ENCODE measurements at places on chromosomes 16 and 17.
A peak's percentile ranks its signal among the peaks of the same experiment; 100 is the strongest.

- peak; percentile 80 for DNase-seq
These were observed 544 bp downstream of the CYB561 start for GRCh38 chr17:63445571-63445953.

DNA sequence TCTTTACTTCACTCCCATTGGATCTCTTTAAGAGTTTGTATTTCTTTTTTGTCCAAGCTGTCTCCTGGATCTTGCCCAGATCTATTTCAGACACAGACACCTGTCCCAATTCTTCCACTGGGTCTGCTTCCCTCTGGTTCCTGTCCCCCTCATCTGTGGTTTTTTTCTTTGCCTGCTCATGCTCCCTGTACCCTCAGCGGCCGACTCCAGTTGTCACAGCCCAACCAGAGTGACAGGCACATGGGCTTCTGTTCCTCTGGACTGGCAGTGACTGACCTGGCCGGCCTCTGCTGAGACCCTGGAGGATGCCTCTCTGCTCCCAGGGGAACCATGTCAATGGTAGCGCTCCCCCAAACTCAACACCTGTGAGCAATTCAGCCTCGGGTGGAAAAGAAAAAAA is 142.6 kb downstream of the WSCD1 start:
- no peak for DNase-seq

- no peak for DNase-seq
These were observed 6.3 kb downstream of the VWA3A start for GRCh38 chr16:22098405-22099255.

DNA sequence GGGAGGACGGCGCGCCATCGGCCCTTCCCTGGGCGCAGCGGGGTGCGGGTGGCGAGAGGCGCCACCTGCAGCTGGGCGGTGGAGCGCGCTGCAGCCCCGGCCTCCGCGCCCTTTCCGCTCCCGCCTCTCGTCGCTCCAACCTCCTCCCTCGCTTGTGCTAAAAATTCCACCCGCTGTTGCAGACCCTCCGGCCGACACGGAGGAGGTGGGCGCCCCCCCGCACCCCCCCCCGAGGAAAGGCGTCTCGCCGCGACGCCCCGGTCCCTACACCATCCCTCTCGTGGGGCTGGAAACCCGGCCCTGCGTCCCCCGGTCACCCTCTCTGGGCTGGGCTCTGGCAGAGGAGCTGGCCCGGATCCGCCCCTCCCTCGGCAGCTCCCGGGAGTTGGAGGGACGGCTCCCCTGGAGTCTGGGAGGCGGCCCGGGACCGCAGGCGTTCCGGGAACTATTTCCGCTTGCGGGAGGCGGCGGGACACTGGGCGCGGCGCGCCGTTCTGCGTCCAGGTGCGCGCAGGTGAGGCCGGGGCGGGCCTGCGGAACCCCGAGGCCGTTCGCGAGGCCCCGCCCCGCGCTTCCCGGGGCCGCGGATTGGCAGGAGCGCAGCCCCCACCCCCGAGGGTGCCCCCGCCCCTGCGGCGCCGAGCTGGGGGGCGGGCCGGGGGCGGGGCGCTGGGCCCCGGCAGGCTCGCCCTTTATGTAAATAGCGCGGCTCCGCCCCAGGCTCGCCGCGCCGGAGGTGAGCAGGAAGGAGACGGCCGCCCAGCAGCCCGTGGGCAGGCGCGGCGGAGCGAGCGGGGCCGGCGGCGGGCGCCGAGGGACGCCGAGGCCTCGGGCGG is at the start of gene LLGL2:
Gene LLGL2, plus strand, starts transcription at position 728 of the 836 bp plus-strand sequence. CDS start 17,730 bp downstream, outside the sequence.
- DNase-seq, result peak; percentile 90

GRCh38 chr17:81291662-81292061 is 3.4 kb downstream of the SLC38A10 start:
- DNase-seq, result peak; percentile 88

- DNase-seq, result no peak
These were observed 38.2 kb downstream of the WSCD1 start for GRCh38 chr17:6108382-6108781.

DNA sequence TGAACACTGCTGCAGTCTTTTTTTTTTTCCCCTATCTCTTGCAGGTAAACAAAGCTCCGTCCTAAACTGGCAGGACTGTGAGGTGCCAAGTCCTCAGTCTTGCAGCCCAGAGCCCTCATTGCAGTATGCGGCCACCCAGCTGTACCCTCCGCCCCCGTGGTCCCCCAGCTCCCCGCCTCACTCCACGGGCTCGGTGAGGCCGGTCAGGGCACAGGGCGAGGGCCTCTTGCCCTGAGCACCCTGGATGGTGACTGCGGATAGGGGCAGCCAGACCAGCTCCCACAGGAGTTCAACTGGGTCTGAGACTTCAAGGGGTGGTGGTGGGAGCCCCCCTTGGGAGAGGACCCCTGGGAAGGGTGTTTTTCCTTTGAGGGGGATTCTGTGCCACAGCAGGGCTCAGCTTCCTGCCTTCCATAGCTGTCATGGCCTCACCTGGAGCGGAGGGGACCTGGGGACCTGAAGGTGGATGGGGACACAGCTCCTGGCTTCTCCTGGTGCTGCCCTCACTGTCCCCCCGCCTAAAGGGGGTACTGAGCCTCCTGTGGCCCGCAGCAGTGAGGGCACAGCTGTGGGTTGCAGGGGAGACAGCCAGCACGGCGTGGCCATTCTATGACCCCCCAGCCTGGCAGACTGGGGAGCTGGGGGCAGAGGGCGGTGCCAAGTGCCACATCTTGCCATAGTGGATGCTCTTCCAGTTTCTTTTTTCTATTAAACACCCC is 13.8 kb downstream of the IL34 start:
- no peak for DNase-seq

DNA sequence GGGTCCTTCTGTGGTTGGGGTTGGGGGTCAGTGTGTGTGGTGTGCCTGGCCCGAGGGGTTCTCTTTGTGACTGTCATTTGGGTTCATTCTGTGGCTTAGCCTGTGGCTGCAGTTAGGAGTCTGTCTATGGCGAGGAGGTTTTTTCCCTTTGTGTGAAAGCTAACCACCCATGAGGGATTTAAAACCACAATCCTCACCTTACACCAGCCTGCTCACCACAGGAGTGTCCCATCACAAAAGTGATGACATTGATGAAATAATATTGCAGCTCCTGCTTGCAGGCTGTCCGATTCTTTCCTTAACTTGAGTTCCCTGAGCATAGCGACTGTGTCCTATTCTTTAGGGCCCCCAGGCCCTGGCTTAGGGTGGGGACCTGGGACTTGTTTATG is 113.6 kb downstream of the RAP1GAP2 start:
- DNase-seq, result no peak

GRCh38 chr17:81261582-81262336 is 22.6 kb downstream of the NDUFAF8 start:
- no peak for DNase-seq

DNA sequence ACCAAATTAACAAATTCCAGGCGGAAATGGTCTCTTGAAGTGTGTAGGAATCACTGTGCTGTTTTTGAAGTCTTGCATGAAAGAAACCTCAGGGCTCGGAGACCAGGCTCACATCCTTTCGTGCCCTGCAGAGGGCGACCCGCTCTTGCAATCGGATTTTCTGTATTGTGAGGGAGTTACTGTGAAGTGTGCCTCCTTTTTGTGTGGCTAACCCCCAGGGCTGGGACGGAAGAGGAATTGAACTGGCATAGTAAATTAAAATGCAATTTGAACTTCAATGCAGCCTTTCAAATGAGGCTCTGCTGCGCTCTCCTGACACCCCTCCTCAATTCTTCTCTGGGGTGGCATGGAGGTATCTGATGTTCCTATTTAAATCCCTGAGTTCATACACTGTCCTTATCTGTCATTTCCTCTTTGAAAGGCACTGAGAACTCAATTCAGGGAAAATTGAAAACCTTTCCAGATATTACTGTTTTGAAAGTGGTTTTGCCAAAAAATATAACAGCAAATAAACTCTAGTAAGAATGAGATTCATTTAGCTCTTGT is 51.5 kb upstream of the MGAT5B start:
- peak; percentile 79 for DNase-seq

GRCh38 chr17:73455050-73455687 is 143.4 kb upstream of the CDC42EP4 start:
- no peak for DNase-seq

DNA sequence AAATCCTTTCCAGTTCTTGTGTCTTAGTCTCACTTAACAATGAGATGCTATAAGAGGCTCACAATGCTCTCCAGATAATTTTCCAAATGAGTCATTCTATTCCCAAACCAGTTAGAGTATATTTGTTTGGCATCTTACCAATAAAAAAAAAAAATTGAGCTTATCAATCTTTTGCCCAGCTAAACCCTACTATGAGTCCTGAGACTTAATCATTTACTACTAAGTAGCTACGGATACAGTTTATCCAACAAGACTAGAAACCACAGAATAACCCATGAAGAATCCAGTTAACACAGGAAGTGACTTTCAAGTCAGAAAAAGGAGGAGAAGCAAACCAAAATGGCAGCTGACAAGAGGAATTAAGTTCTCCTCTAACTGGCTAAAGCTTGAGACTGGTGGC is 330.3 kb upstream of the XYLT1 start:
- DNase-seq, result no peak

GRCh38 chr16:85605051-85605911 is 7.8 kb upstream of the GSE1 start:
- no peak for DNase-seq

GRCh38 chr17:38590988-38591758 is 14.6 kb downstream of the SRCIN1 start:
- DNase-seq, result no peak

DNA sequence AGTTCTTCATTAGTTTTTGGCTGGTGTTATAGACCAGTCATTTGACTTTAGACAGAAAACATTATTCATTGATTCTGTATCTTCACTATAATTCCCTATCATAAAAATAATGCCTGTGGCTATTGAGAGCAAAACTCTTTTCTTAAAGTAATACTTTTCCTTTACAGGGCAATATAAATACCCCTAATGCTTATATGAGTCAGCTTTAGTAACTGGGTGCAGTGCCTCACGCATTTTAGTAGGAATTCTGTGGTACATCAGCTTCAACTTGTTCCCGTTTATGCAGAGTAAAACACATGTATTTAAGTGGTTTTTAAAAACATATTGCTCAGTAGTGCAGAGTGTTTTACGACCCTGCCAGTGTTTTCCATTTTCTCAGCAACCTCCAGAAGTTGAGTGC is 68.1 kb downstream of the SEC14L1 start:
- no peak for DNase-seq

DNA sequence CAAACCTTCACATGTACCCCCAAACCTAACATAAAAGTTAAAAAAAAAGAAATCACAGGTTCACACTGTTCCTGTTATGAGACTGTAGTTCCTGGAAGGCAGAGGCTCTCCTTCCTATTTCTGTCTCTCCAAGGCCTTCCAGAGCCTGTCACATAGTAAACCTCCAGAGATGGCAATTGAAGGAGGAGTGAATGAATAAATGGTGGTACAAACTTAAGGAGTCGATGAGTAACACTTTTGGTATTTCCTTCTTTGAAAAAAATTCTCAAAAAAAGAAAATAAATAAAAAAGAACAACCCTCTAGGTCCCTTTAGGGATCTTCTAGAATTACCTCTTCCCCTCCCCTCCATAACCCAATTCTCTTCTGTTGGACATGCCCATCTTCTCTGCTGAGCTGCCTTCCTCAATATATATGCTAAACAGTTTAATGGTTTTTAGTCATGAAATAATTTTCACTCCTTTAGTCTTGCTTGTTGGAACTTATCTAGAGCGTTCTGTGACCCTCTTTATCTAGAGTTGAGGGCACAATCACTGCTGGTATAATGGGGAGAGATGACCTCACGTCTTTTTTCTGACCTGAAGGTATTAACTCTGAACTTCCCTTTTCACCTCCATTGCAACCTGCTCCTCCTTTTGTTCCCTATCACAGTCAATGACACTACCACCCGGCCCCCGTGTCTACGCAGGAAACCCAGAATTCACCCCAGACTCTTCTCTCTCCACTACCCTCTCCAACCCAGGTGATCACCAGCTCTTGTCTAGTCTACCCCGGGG is 1.7 kb upstream of the TAF15 start:
- no peak for DNase-seq
